ENCODE measurements at places on chromosomes 5 and 9.

DNA sequence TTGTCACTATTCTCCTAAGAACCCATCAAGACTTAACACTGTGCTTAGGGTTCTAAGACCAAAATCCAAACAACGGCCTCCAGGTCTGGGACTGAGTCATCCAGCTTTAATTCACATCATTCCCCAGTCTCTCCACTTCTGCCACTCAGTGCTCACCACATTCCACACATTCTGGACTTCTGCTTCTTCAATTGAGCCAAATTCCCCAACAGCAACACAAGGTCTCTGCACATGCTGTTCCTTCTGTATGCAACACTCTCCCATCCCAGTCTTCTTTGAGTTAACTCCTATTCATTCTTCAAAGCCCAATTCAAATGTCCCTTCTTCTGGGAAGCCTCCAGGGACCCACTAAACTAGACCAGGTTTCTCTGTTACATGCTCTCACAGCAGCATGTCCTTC is 97.8 kb downstream of the GPR21 start:
- peak; percentile 81 for DNase-seq

DNA sequence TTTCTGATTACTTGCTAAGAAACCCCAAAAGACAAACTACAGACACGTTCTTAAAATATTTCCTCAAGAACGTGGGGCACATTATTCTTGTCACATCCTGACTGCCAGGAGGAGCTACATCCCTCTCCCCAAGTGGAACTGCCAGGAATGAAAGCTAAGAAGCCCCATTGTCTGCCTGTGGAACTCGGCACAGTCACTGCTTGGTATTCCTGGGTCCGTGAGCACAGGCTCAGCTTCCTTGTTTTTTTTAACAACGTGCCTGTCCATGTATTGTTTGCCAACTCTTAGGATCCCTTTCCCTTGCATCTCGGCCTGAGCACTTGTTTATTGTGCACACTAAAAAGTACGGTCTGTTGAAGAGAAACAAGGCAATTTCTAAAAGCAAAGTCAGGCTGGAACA is 47.0 kb upstream of the SELENOP start:
- no peak for DNase-seq

GRCh38 chr9:1490341-1491232 is 440.4 kb downstream of the DMRT2 start:
- DNase-seq = no peak

- no peak for DNase-seq
Observed at GRCh38 chr5:151250346-151251000, 2.5 kb upstream of the GM2A start.

GRCh38 chr9:35940458-35941407 is 17.2 kb downstream of the OR2S2 start:
- DNase-seq = no peak

- DNase-seq = no peak
Observed at GRCh38 chr5:61689153-61689846, 357.2 kb downstream of the ZSWIM6 start.

GRCh38 chr9:76453785-76454184 is 5.2 kb upstream of the GCNT1 start:
- peak; percentile 89 for DNase-seq

- no peak for DNase-seq
Observed at GRCh38 chr5:132776938-132777208, 166 bp downstream of the SEPTIN8 start.

GRCh38 chr5:151611127-151611775 is 20.1 kb upstream of the FAT2 start:
- DNase-seq = no peak

DNA sequence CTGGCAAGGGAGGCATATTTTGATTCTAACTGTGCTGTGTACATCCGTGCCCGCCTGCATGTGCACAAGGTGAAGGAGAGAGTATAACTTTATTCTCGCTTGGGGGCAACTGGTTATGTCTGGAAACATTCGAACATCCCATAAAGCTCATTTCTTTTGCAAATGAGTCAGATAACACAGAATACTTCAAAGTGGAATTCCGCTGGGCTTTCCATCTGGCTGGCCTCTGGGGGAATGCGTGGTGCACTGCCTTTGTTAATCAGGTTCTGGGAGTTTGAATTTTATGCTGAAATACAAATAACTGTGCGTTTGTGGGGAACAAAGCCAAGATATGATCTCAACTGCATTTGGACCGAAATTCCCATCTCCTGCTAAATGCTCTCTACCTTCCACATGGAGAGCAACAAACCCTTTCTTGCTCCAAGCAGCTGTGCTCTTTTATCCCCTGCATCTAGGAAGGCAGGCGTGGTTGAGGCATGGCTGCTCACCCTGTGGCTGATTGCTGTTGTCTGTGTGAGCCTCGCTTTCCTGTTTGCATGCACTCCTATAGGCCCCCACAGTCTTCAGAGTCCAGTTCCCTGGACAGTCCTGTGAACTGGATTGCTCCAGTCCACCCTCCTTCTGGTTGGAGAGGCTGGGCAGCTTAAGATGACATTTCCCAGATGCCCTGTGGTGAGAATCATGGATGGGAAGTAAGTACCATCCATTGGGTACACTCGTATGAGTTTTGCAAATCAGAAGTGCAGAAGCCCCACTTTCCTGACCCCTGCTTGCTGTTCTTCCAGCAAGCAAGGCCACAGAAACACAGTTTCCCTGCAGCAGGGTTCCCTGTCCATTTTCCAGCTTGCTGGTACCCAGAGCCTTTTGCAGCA is 82.9 kb upstream of the ALDH1B1 start:
- DNase-seq = peak; percentile 22

- DNase-seq = no peak
Observed at GRCh38 chr9:113879318-113879717, 3.2 kb downstream of the ZNF618 start.

DNA sequence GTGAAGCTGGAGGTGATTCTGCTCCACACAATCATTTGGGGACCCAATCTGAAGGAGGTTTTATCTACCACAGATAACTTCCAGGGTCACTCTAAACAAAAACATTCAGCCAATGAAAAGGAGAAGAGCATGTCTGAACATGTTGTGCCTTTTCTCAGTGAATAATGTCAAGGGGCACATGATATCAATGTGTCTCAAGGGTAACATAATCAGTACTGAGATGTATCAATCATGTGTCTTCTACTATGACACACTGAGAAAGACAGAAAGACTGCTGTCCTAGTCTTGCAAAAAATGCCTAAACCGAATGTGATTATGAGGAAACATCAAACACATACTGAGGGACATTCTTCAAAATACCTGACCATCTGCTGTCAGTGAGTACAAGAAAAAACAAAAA is 25.4 kb upstream of the RASA1 start:
- no peak for DNase-seq

DNA sequence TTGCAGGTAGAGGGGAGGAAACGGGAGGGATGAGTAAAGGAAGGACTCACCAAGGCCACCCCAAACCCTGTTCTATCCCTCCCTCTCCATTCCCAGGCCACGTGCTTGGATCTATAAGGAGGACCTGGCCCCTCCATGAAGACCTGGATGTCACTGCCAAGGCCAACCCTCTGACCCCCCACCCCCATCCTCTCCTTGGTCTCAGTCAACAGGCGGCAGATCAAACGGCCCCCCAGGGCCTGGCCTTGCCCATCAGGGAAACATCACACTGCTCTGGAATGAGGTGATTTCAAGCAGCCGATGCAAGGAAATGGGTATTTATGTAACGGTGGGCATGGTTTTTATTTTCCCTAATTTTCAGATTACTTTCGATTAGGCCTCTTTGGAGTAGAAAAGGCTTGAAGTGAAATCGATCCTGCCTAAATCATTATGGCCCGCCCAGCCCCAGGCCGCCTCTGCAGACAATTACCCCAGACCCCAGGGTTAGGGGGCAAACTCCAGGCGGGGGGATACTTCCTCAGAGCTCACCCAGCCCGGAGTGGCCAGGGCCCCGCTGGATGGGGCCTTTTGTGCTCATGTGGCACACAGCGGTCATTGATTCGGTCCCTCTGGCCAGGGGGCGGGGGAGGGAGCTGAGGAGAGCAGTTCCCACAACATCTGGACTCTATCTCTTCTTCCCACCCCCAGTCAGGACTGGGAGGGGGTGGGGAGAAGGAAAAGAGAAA is 125.3 kb downstream of the PHF2 start:
- DNase-seq = no peak

GRCh38 chr5:15610216-15610615 is 110.2 kb downstream of the FBXL7 start:
- DNase-seq = no peak

DNA sequence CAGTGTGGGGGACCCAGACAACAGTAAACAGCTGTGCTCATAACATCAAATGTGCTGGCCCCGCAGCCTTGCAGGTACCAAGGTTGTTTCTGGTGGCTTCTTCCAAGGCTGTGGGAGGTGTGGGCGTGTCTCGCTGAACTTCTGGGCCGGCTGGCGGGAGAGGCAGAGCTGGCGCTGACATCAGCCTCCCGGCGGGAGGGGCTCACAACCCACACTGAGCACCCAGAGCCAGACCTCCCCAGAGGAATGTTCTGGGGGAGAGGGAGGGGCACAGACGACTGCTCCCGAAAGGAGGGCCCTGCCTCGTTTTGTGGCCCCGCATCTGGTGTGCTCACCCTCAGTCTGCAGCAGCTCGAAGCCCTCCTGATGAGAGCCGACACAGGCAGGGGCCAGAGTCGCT is 6.9 kb upstream of the SLC12A7 start:
- DNase-seq = no peak

- peak; percentile 49 for DNase-seq
Observed at GRCh38 chr5:167653645-167654106, 637.8 kb upstream of the WWC1 start.

DNA sequence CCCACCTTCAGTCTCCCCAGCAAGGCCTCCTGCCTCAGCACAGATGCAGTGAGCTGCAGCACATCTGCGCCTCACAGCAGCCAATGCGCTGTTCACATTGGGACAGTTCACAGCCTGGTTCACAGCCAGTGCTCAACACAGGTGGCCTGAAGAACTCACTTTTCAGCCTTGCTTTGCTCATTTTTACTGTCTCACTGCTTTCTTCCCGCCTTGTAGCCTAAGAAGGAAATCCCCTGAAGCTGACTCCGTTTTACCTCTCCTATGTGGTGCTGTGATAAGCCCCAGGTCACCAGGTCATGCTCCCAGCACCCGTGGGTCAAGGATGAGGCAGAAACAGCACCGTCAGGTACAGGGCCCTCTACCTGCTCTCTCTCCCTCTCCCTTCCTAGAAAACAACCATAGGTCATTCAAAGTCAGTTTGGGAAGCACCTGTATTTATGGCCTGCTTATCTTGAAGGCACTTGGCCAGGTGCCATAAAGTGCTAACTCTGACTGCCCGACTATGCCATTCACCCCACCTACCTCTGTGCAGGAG is 1.1 kb downstream of the GCNT4 start:
- DNase-seq = no peak

DNA sequence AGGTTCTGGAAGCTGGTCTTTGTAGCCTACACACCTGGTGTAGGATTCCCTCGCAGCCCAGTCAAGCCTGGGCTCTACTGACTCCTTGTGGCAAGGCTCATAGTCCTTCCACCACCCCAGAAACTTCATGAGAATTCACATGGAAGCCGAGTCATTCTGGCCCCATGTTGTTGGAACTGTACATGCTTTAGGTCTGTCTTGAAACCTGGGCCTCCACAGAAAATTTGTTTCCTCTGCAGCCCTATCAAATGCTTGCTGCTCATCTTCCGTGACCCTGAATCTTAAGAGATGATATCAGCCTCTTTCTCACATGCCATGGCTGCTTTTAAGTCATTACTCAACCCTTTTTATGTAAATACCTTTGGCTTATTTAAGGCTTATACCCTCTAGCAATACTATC is 113.4 kb upstream of the GRHPR start:
- peak; percentile 53 for DNase-seq

DNA sequence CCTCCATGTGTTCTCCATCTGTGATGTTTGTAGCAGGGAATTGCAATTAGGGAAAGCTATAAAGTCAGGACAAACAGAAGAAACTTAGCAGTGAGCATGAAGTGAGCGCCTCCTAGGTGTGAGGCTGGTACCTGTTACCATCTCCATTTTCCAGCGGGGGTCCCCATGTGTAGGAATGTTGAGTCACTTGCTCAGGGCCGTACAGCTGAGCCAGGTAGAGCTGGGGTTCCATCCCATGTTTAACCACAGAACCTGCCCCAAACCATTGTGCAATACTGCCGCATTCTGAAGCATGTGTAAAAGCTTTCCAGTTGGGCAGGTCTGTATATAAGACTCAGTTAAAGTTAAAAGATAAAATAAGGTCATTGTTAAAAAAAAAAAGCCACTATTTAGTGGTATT is 62.7 kb downstream of the NDFIP1 start:
- DNase-seq = no peak

- DNase-seq = no peak
Observed at GRCh38 chr9:100268271-100268670, 84.5 kb downstream of the TEX10 start.

- DNase-seq = peak; percentile 93
Observed at GRCh38 chr9:87792831-87793288, 66.9 kb downstream of the CTSL start.

GRCh38 chr5:173493846-173494245 is 122.6 kb downstream of the BOD1 start:
- DNase-seq = no peak

DNA sequence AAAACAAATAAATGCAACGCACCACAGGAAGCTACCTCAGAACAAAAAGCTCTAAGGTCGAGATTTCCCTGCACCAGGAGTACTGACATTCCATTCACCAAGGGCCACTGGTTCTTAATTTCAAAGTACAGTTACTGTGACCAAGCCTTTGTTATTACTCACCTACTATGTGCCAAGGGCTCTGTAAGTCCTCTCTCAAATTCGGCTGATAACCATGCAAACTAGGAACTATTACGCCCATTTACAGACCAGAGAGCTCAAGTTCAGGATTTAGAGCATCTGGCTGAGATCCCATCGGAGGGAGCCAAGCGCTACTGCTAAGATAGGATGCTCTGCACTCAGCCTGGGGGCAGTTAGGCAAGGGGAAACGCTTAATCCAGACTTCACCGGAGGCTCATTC is 5.6 kb downstream of the MYO10 start:
- peak; percentile 68 for DNase-seq

DNA sequence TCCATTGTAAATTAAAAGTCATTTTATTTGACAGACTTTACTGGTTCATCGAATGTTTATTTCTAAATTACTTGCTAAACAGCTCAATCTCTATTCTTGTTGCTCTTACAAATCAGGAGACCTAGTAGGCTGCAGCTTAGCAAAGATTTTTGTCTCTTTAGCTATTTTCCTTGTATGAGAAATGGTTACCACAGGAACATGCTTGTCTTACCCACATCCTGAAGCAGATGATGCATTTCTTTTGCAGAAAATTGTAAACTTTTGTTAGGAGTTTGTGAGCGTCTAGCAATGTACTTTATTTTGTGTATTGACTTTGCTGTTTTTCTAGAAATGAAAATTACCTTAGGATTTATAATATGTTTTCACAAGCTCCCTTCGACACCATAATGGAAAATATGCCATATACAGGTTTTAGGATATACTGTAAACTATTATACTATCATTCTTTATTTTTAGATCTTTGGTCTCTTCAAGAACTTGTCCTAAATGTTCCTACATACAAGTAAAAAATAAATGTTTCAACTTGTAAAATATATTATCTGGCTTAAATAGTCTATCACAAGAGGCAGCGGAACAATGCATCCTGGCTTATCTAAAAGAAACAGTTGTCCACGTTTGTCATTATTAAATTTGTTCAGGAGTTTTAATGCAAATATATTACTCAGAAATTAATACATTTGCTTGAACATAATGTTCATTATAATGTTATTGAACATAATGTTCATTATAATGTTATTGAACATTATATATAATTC is 54.1 kb downstream of the SPEF2 start:
- DNase-seq = peak; percentile 9

GRCh38 chr9:114529285-114529684 is 24.0 kb upstream of the WHRN start:
- no peak for DNase-seq

Measured in choroid plexus epithelial cell (primary cell).